SJSA1 (cell line): ENCODE measurements at places on chromosomes 3 and 15. TPM values are rescaled to one million over a fixed set of nuclear protein-coding genes. Genes with fewer than 3 reads are reported as not detected.

DNA sequence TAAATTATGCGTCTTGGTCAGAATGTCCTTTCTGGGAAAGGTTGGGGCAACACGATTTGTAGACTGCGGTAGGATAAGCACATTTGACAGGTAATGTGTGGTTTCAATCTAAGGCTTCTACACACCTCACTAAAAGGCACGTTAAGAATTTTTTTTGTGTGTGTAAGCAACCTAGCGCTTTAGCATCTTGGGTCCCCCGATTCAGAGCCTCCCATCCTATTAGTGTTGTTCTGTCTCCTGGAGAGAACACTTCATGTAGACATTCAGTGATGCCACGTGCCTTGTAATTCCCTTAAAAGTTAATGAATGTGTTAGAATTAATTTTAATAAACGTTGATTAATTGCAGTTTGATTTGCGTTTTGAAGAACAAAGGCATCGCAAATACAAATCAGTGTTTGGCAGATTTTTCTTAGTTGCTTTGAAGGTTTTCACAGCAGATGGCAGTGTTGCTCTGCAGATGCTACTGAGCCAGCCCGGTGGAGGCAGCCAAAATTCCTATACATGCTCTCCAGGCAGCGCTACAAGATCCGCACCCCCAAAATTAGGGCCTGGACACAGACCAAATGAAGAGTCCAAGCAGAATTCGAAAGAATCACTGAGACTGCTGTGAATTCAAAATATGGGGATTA lies 63.5 kb downstream of the OTOL1 start:
- DNase-seq, result no peak

- DNase-seq, result no peak
Measured at GRCh38 chr3:184691397-184692231, 20.2 kb downstream of the MAGEF1 start.

GRCh38 chr15:73127302-73127936 lies 75.2 kb downstream of the NEO1 start:
- peak; percentile 23 for DNase-seq

DNA sequence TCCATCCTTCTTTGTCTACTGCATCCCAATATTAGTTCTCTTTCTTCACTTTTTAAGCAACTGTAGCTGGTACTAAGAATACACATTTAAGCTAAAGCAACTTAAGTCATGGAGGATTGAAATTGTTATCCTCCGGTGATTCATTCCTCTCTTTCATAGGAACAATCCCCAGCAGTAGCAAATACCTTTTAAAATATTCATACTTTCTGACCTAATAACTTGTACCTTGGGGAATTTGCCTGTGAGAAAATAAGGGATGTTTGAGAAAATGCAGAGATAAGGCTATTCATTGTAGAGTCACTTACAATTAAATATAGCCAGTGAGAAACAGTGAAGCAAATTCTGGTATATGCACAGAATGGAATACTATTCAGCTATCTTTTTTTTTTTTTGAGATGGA lies 66.0 kb downstream of the VPS13C start:
- peak; percentile 1 for DNase-seq

- DNase-seq, result peak; percentile 70
Measured at GRCh38 chr15:63870487-63871209, 36.9 kb upstream of the HERC1 start.

GRCh38 chr15:41437448-41437847 lies 20.6 kb downstream of the RTF1 start:
- no peak for DNase-seq

DNA sequence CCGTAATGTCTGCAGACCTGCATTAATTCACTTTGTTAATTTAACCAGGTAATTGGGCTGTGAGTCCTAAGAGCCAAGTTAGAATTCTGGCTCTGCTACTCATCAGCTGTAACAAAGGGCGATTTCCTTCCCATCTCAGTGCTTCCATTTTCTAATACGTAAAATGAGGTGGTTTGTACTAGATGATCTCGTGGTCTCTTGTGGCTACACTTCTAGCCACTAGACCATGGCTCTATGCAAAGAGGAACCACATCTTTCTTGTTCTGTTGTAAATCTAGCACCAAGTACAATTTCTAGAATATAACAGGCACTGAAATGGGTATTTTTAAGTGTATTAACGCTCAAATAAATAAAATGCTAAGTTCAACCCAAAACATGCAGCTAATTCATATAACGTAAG lies 174.4 kb upstream of the THBS1 start:
- no peak for DNase-seq

DNA sequence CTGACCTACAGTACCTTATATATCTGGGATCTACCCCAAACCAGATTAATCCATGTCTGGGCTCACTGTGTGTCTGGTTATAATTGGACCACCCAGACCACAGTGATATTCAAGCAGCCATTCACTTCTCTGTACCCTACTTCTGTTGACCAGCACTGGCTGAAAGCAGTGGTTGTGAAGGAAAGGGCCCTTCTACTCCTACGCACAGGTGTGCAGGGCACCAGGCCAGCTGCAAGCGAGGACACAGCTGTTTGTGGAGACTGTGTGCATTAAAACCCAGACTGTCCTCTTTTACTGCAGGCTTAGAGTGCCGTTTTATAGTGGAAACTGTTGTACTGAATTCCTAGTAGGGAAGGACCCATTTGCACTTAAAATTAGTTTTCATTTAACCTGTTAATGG lies 29.5 kb downstream of the CTDSPL start:
- no peak for DNase-seq

GRCh38 chr3:11610044-11610671 lies 33.6 kb downstream of the VGLL4 start:
- DNase-seq, result peak; percentile 79

- peak; percentile 31 for DNase-seq
Measured at GRCh38 chr15:58212909-58213526, 74.8 kb downstream of the AQP9 start.

DNA sequence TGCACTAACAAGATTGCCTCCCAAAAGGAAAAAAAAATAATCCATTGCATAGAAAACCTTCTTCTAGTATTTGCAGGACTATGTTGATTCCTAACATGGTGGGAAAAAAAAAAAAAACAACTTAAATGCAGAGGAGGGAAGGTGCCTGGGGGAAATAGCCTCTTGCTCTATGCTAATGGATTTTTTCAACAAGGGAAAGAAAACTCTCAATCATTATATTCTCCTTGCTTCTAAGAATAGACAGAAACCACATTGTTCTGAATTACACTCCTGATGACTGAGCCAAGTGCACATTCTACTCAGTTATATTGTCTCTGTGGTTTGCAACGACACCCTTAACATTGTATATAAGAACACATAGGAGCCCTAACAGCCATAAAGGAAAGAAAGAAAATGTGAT lies 760.2 kb downstream of the NAALADL2 start:
- DNase-seq, result no peak

DNA sequence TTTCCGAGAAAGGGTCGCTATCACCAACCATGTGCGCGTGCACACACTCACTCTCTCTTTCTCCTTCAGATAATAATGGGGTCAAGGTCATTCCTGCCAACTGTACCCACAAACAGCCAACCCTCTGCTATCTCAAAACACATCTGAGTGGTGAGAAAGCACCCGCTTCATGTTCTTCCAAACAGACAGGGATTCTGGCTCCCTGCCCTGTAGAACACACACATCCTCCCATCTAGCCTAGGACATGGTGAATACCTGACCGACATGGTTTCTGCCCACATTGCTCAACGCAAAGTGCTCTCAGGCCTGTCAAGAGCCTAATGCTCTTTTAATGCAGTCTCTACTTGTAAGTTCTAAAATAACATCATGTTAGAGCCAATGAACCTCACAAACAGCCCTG lies 302.2 kb downstream of the FOXP1 start:
- DNase-seq, result no peak

DNA sequence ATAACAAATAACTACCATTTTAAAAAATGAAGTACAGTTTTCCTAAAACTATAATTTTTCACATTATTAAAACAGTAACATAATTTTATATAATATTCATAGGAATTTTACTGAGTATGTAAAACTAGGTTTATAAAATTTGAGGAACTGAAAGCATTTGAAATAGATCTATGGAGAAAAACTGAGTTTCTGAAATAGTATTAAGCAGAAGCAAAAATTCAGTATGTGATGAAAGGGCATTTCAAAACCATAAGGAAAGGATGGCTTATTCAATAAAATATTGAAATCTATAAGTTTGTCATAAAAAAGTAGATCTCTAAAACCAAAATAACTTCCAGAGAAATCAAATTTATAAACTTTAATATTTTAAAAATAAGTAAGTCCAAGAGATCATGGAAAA lies 53.4 kb downstream of the GBE1 start:
- DNase-seq, result no peak

GRCh38 chr3:194093842-194094241 lies 42.1 kb upstream of the HES1 start:
- DNase-seq, result no peak

DNA sequence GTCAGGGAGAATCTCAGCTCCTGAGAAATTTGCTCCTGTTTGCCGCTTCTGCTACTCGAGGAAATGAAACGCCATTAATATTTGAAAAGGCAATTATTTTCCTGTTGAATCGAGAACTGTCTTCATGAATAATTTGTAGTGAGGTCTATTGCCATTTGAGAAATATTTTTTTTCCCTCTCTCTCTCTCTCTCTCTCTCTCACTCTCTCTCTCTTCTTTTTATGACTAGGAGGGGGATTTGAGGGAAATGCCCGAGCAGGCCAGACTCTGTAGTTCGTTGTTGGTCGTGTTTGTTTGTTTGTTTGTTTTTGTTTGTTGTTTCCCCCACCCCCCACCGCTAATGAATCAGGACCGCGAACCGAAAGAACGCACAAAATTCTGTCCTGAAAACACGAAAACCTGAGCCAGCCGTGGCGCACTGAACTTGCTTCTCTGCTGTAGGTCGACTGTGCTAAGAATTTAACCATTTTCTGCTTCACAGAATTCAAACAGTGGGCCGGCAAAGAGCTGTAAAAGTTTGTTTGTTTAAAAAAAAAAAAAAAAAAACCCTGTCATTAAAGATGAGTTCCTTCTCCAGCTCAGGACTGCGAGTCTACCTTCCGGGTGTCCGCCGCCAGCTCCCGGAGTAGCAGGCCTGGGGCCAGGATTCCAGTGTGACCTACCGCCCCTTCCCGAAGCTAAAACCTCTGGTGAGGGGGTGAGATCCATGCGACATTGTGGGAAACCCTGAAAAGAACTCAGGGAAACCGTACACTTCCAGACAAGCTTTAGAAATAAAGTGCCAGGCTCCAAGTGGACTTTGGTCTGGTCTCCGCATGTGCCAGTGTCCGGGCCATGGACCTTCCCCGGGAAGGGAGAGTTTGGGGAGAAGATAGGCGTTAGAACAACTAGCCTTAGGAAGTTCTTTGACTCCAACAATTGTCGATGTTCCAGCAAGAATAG lies 12.1 kb downstream of the ZIC4 start:
- DNase-seq, result peak; percentile 44

The CAPN7 gene
- 20.0 and 23.6 TPM in 2 replicates for total RNA-seq

The ACAD11 gene
- 6.4 and 15.3 TPM in 2 replicates for total RNA-seq

The ISL2 gene
- total RNA-seq, result 3.0 and 4.0 TPM in 2 replicates

The RGMA gene
- 3.6 and 4.0 TPM in 2 replicates for total RNA-seq

The SERPINI1 gene
- 0.19 and 0.34 TPM in 2 replicates for total RNA-seq
